ENCODE measurements at places on chromosomes 7 and 10. TPM values are rescaled to one million over a fixed set of nuclear protein-coding genes. Genes with fewer than 3 reads are reported as not detected.

DNA sequence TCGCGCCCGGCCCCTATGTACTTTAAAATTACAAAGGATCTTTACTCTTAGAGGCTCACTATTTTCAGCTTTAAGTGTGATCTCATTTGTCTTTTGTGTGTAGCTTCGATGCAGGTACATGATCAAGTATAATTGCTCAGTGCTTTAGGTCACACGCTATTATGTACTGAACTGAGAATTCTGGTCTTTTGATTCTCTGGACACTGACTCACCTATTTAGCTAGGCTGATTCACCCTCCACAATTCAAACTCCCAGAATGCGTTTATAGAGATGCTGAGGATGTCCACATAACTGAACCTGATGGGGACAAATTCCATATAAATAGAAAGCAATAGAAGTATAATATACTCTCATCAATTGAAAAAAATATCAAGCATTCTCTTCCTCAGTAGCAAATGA lies 57.8 kb downstream of the PRKCQ start:
- DNase-seq = no peak

DNA sequence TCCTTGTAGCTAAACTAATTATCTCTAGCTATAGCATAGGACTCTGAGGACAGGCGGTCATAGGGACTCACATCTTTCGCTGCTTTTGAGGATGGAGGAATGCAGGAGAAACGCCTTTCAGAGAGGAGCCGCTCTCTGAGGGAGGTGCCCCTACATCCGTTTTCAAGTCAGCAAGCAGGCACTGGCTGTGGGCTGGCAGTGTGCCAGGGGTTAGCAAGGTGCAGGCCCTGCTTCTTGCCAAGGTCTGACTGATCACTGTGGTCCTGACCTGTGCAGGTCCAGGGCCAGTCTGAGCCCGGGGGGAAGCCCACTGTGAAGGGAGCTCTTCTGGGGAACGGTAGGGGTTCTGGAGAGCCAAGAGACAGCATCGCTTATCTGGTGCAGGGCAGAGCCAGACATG lies 89.4 kb downstream of the SH3PXD2A start:
- peak; percentile 62 for DNase-seq

DNA sequence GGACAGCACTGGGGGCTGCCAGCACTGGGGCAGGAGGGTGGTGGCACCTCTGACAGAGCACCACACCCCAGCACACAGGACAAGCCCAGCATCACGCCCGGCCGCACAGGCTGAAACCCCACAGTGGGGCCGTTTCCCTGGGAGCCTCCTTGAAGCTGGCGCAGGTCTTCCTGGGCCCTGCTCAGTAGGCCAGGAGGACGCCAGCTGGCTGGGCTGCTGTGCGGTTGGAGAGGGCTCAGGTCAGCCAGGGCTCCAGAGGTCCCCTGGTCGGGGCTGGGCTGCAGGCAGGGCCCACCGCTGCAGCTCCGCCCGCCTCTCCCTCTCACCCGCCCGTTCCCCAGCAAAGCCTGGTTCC lies 137.3 kb downstream of the TCERG1L start:
- no peak for DNase-seq

DNA sequence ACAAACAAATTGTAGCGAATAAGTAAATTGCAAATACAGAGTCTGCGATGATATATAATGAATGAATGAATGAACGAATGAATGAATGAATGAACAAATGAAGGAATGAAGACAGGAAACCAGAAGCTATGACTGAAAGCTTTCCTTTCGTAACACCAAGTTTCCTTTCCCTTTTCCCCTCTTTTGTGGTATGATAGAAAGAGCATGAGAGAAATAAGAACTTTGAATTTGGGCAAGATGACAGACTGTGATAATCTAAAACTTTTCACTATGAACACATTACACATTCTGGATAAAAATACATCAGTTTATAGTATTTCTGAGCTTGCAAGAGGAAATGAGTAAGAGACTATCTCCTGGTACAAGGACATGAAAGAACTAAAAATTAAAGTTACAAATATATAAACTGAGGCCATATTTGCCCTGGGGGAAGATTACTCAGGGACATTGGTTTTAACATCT lies 8.4 kb upstream of the UCN3 start:
- DNase-seq = no peak

DNA sequence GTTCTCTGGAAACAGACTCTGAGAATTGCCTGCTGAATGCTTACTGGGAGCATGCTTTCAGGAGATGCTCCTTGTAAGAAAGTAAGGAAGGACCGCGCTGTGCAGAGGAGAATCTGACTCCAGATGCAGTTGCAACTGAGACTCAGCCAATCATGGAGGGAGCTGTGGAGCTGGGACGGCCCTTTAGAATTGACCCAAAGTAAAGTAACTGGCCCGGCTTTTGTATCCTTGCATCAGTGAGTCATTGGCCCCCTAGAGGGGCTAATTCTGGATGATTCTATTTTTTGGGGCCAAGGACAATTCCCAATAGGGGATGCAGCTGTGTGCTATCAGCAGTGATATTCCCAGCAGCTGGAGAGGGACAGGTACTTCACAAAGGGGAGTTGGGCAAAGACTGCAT lies 170.4 kb downstream of the PTEN start:
- no peak for DNase-seq

DNA sequence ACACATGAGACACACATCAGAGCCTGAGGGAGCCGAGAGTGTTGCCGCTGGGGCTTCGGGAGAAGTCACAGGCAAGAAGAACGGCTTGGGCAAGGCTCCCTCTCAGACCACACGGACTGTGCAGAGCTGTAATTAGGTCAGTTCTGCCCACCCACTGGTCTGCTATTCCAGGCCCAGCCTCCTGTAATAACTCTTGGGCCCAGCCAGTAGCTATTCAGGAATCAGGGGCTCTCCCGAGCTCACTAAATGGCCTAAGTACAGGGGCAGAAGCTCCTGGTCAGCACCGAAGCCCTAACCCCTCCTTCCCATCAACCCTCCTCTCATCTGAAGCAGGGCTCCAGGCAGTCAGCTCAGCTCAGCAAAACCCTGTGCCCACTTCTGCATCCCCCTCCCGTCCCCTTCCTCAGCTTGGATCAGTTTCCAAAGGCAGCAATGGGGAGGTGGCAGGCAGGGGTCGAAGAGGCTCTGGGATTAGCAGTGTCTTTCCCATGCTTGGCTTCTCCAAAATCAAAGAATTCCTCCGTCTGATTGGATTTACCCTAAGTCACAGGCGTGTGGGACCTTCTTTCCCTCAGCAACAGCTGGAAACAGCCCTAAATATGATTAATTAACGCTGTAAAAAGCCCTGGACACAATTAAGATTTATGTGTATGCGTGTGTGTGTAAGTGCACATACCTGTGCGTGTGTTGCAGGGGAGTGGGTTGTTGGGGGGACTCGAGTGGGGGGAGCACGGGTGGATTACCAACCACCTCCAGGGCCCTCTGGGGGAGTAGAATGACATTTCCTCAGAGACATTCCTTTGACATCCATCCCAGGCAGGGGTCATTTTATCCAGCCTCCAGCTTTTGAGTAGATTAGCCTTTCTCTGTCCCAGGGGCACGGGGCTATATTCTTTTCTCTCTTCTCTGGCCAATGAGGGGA lies 48.4 kb upstream of the BTRC start:
- no peak for DNase-seq

Gene PDCD11
- polyA plus RNA-seq = 27.4 TPM

Gene DENND2A
- 5.0 TPM for polyA plus RNA-seq

DNA sequence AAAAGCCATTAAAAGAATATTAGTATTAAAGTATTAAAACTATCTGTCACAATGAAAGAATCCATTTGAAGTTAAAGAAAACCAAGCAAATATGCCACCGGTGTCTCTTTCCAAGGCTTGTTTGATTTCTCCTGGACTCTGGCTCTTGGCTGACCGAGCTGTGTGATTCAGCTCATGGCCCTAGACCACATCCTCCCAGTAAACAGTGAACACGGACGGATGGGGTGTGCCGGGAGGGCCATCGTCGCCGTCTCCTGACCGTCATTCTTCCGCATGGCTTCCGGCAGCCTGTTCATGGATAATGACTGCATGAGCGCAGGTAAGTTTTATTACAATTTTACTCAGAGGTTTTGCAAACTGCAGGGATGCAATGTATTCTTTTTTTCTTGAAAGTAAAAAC lies 218.5 kb downstream of the DNAJB6 start:
- DNase-seq = no peak

Gene SFMBT2
- polyA plus RNA-seq = 0.65 TPM

DNA sequence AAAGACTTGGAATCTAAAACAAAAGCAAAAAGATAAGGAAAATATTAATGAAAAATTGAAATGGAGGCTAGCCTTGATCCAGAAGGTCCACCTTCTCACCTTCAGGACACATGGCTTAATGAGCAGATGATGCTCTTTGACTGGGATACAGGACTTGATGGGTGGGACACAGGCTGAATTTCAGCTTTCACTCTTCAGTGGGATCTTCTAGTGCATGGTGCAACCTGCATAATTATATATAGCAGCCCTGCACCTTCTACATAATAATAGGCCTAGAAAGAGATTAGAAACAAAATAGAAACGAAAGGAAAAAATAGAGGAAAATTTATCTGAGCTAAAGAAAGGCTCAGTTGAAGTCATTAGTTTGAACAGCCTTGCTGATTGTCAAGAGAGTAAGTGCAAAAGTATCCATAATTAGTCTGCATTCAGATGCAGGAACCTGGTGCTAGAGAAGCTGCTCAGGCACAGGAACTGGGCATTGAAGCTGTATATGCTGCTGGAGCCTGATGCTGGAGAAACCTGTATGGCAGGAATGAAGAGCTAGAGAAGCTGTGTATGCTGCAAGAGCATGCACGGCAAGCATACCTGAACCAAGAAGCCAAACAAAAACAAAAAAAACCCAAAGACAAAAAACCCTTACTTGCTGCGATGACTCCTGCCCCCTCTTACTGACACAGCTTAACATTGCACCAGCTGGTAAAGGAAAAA lies 19.4 kb downstream of the MKLN1 start:
- no peak for DNase-seq

Gene GTF2IRD1
- 8.1 TPM for polyA plus RNA-seq

DNA sequence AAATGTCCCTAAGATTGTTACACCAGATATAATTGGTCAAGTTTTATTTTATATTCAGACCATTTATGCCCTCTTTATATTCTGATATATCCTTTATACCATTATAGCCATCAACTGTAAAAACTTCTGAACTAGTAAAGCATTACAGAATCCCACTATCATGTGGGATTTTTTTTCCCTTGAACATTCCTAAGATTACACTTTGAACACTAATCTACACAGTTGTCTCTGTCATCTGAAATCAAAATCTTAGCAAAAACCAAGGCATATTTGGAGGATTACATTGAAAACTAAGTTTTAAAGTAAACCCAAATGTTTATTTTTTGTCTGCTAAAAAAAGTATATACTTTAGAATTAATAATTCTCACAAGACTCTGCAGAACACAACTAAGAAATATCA lies 116.2 kb upstream of the GPR22 start:
- no peak for DNase-seq

GRCh38 chr10:13787015-13787421 lies 200.3 kb downstream of the PRPF18 start:
- peak; percentile 20 for DNase-seq

- peak; percentile 27 for DNase-seq
Measured at GRCh38 chr10:34124522-34125035, 690.5 kb downstream of the PARD3 start.

Gene FAM221A
- 13.0 TPM for polyA plus RNA-seq
